Breast epithelium (tissue), 4 donors: ENCODE measurements at places on chromosomes 7 and 10. TPM values are rescaled to one million over a fixed set of nuclear protein-coding genes. Genes with fewer than 3 reads are reported as not detected.

ZNF727 gene
- total RNA-seq = 2.9 TPM

SPDYE16 gene
- not detected for total RNA-seq

APBB1IP gene
- 30.1 TPM for total RNA-seq

CYP26A1 gene
- 2.3 TPM for total RNA-seq

CYP2C9 gene
- not detected for total RNA-seq

DYNC1I1 gene
- total RNA-seq = 5.7 TPM

LBX1 gene
- not detected for total RNA-seq

STEAP1B gene
- 1.0 TPM for total RNA-seq

BHLHA15 gene
- 2.3 TPM for total RNA-seq

CALML3 gene
- 3.6 TPM for total RNA-seq

KCNIP2 gene
- 11.9 TPM for total RNA-seq

AKR1D1 gene
- total RNA-seq = 0.59 TPM

SGCE gene
- 107 TPM for total RNA-seq

ZNF117 gene
- 43.6 TPM for total RNA-seq

GIMAP7 gene
- total RNA-seq = 9.4 TPM

MALRD1 gene
- total RNA-seq = 8.6 TPM

CYP2E1 gene
- total RNA-seq = 0.98 TPM

C10orf53 gene
- not detected for total RNA-seq

SFTPA1 gene
- total RNA-seq = not detected

TFEC gene
- total RNA-seq = 19.0 TPM

TMEM225B gene
- total RNA-seq = 2.0 TPM

SLC26A5 gene
- 3.6 TPM for total RNA-seq

METTL27 gene
- total RNA-seq = 10.6 TPM

HOXA11 gene
- total RNA-seq = not detected

PKD2L1 gene
- total RNA-seq = 0.32 TPM

LEP gene
- total RNA-seq = 41.6 TPM

LRRC17 gene
- 19.3 TPM for total RNA-seq

SLC13A4 gene
- total RNA-seq = not detected

GIMAP4 gene
- total RNA-seq = 29.2 TPM

ENTPD1 gene
- total RNA-seq = 17.4 TPM

UNCX gene
- not detected for total RNA-seq

ZNF365 gene
- total RNA-seq = 0.16 TPM

OR2A1 gene
- total RNA-seq = 0.33 TPM

CPA5 gene
- total RNA-seq = not detected

ELAPOR2 gene
- 34.7 TPM for total RNA-seq

LLCFC1 gene
- total RNA-seq = not detected

CPA2 gene
- not detected for total RNA-seq

NEUROD6 gene
- not detected for total RNA-seq

CCDC146 gene
- total RNA-seq = 17.7 TPM

KCND2 gene
- 3.6 TPM for total RNA-seq

TMEM229A gene
- total RNA-seq = not detected

NUDT13 gene
- total RNA-seq = 1.9 TPM

OR2A7 gene
- total RNA-seq = 14.7 TPM

ATP5MK gene
- total RNA-seq = 173 TPM

NCF1 gene
- total RNA-seq = not detected

ENKUR gene
- not detected for total RNA-seq
